ENCODE measurements at places on chromosomes 1 and 21.
A peak's percentile ranks its signal among the peaks of the same experiment; 100 is the strongest.

DNA sequence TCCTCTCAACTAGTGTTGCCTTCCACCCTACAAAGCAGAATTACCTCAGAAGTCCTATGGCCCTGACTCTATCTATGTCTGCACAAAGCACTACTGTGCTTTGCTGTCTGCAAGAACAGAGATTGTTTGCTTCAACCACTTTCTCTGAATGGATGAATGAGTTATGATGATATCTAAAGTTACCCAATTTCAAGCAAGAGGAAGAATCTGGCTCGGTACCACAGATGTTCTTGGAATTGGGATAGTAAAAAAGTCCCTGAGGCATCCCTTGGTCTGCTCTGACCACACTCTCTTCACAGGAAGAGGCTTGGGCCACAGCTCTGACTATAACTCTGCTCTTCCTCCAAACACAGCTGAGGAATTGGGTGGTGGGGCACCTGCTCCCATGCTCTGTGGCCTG lies 31.2 kb downstream of the MTARC1 start:
- DNase-seq = no peak

DNA sequence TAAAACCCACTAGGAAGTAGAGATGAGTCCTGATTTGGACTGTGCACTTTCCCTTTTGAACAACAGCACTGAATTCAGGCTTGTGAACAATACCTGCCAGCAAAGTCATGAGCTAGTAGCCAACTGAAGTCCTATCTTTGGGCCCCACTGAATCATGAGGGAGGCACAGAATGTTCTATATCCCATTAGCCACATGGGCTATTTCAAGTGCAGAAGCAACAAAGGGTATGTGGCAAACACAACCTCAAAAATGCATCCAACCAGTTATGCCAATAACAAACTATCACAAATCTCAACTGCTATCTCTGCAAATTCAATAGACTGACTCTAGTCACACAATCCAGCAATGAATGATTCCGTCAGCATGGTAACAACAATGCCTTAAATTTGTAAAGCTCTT lies 276.0 kb downstream of the MRPL39 start:
- DNase-seq = no peak

- DNase-seq = no peak
Measured at GRCh38 chr1:205210756-205211168, 740 bp downstream of the DSTYK start.

DNA sequence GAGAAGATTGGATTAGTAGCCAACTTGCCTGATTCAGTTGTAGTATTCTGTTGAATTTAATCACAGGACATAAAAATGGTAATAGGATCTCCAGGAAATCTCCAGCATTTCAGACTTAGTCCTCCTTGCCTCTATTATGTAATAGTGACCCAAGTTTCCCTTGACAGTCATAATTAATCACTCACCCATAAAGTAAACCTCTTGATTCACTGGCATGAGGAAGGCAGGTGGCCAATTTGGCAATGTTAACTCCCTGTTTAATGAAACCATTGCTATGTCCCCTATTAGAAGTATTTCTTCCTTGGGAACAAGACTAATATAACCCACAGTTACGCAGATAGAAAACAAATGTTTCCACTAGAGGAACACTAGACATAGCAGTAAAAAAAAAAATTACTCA lies 604.8 kb upstream of the CXADR start:
- no peak for DNase-seq

- no peak for DNase-seq
Measured at GRCh38 chr1:8540971-8541370, 223.1 kb downstream of the SLC45A1 start.

GRCh38 chr1:40788561-40789341 lies 5.2 kb downstream of the KCNQ4 start:
- no peak for DNase-seq

DNA sequence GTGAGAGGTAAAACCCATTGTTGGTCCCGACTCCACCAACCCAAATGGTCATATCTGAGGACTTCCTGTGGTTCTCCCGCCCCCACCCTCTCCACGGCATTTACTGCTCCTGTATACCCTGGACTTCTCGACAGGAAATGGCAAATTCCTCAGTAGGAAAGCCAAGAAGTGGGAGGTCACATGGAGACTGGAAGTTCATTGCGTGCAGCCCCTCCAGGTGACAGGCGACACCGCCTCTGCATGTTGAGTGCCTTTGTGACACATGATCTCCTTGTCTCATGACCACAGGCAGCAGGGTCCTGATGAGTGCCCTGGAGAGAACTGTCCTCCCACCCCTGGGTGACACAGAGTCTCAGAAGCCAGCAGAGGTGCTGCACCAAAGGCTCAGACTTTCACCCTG lies 24.2 kb downstream of the ERG start:
- no peak for DNase-seq

DNA sequence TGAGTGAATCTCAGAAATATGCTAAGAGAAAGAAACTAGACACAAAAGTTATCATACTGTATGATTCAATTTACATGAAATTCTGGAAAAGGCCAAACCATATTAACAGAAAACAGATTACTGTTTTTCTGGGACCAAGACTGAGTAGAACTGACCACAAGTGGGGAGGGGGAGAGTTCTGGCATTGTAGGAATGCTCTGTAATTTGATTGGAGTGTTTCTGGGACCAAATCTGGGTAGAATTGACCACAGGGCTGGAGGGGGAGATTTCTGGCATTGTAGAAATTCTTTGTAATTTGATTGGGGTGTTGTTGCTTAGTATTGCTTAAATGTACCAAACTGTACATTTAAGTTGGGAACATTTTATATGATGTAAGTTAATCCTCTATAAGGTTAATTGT lies 3.4 kb upstream of the OR10K1 start:
- no peak for DNase-seq

DNA sequence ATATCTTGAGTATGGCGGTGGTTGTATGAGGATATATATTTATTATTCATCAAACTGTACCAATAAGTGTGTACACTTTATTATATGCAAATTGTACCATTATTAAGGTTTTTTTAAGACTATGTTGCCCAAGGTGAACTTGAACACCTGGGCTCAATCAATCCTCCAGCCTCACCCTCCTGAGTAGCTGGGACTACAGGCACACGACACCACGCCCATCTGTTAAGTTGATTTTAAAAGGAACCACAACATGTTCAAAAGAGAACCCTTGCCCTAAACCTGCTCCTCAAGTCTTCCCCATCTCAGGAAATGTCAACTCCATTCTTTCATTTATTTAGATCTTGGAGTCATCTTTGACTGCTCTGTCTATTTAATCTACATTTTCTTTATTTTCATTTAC lies 24.3 kb upstream of the FBXO28 start:
- DNase-seq = no peak

- no peak for DNase-seq
Measured at GRCh38 chr21:38597421-38597820, 99.1 kb upstream of the ERG start.

DNA sequence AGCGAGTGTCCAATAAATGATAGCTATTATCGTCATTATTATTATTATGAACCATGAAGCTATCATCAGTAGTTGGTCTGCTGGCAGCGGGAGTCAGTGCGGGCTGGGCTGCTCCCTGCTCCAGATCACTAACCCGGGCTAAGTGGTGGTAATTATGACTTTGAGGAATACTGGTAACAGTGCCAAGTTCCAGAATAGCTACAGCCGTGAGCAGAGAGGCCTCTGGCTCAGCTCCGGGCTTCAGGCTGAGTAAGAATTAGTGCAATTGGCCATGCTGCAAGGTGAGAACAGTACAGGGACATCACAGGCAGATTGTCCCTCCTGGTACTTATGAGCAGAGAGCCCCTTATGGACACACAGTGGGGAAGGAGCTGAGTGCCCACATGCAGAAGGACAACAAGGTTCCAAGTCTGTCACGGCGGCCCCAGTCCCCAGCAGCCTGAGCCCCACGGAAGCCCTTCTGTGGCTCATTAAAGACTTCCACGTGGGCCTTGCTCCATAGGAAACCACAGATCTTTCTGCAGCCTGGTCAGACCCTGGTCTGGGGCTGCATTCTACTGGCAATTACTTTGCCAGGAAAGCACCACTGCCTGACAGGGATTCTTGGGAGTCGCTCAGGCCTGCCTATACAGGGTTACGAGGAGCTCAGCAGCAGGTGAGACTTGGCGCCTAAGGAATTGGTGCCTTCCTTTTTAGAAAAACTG lies 235.1 kb downstream of the RRAGC start:
- no peak for DNase-seq

- no peak for DNase-seq
Measured at GRCh38 chr1:217721692-217722091, 90.5 kb downstream of the SPATA17 start.

DNA sequence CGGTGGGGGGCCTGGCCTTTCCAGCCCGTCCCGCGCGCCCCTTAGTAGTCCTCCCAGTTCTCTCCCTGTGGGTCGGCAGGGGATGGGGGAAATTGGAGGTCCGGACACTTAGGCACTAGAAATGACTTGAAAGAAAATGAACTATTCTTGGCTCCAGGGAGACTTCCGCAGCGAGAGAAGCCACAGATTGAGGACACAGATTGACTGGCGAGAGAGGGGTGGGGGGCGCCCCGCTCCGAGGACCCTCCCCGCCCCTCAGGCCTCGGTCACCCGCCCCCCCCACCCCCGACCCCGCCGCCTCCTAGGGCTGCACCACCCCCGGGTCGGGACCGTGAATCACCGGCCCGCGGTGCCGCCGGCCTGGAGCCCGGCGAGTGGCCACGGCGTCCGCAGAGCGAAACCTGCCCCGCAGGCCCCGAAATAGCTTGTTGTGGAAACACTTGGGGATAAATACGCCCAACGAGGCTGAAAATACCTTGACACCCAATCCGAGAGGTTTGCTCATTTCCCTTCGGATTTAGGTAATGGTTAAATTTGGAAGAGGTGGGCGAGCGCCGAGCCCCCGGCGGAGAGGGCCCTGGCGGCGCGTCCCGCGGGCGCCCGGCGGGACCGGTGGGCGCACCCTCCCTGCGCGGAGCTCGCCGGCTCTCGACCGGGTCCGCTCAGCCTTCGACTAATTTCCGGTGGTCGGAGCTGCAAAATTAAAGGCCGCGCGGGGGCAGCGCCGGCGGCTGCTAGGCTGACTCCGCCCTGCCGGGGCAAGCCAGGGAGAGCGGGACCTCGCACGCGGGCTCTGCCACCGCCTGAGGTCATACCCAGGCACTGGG lies at the start of gene GFI1:
TSS of gene GFI1 (minus strand) at position 675 of the 827 bp plus-strand sequence. CDS start 3,438 bp downstream, outside the sequence.
- DNase-seq = no peak

GRCh38 chr1:24384251-24385090 lies 29.1 kb downstream of the STPG1 start:
- no peak for DNase-seq

GRCh38 chr1:77686796-77687518 lies 4.5 kb upstream of the ZZZ3 start:
- no peak for DNase-seq

GRCh38 chr1:11333631-11334030 lies 60.6 kb downstream of the UBIAD1 start:
- no peak for DNase-seq

GRCh38 chr1:25748531-25749205 lies 51.3 kb upstream of the SELENON start:
- DNase-seq = no peak

- no peak for DNase-seq
Measured at GRCh38 chr1:43128816-43129215, 43.3 kb downstream of the EBNA1BP2 start.

DNA sequence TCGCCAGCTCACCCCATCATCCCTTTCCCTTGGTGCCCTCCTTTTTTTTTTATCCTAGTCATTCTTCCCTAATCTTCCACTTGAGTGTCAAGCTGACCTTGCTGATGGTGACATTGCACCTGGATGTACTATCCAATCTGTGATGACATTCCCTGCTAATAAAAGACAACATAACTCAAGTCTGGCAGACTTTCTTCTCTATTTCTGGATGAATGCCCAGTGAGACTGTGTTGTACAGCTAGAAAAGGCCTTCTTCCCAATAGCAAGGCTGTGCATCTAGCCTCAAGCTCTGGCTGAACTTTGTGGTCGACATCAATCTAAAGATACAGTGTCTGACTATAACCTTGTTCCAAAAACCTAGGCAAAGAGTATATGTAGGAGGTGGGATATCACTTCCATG lies 6.4 kb downstream of the IL24 start:
- DNase-seq = no peak

- DNase-seq = no peak
Measured at GRCh38 chr1:38577385-38577784, 282.2 kb downstream of the RRAGC start.

DNA sequence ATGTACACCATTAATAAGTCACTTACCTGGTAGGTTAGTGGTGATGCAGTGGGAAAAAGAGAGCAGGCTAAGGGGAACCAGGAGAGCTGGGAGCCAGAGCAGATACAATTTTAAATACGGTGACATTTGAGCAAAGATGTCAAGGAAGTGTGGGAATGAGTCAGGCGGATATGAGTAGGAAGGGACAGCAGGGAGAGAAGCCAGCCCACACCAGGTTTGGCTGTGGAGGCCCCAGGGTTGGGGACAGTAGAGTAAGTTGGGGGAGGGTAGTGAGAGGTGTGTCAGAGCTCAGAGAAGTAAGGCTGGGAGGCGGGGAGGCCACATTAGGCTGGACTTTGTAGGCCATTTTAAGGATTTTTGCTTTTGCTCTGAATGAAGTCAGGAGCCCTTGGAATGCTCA lies 482.0 kb downstream of the DISC1 start:
- no peak for DNase-seq

DNA sequence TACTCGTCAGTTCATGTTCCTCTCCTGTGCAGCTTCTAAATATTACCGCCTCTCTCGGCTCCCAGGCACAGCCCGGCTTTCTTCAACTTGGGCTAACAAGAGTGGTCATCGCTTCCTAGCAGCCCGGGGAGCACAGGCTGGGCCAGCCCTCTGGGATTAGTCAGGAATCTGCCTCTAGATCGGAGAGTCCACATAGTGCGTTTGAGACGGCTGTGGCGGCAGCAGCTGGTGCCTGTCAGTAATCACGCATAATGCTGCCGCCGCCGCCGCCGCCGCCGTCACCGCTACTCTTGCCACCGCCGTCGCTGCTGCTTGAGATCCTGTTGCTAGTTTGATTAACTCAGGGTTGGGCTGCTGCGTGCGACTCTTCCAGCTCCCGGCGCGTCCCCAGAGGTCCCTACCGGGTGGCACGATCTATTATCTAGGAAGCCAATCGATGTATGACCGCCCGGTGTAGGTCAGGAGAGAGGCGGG lies at the start of gene RXRG:
TSS of gene RXRG (minus strand) at position 230 of the 474 bp plus-strand sequence. CDS start 233 bp downstream, outside the sequence.
- DNase-seq = no peak

DNA sequence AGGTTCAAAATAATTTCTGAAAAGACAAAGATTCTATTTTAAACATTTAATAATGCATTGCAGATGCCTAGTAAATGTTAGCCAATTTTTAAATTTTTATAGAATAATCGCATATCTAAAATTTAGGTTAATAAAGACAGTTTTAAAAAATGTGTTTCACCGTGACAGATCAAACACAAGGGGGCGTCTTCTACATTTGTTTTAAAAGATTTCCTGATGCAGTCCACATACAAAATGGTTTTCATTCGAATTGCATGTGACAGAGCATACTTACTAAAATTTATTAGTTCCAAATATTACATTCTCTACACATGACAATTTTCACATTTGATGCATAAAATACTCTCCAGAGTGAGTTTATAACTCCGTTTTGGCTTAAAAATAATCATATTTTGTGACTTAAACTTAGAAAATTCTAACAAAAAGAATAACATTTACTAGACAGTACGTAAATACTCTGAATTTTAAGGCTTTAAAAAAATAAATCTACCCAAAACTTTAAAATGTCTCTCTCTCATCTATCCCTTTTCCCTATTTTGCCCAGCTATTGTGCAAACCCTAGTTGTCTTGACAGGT lies 75.5 kb downstream of the ADAMTS1 start:
- DNase-seq = peak; percentile 23

Measured in amygdala (tissue), 56 donors.